ENCODE measurements at places on chromosomes 5 and 9.

DNA sequence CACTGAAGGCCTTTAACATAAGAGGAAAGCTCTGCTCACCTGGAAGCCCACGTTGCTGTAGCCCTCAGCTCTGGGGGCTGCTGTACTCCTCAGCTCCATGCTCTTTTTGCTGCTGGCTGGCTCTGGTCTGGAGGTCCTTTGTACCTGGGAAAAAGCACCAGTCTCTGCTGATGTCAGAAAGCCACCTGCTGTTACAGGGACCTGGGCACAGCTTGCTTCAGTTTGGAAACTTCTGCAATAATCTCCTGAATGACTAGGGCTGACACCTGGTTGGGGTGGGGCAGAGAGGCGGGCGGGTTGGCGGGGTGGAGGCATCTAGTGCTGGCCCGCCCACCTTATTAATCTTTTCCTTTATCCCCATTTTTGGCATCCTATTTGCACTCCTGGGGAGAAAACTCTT, at the start of gene SLC28A3:
TSS of gene SLC28A3 (minus strand) at position 224 of the 400 bp plus-strand sequence. CDS start at position 99, 125 bp downstream.
- no peak for DNase-seq

DNA sequence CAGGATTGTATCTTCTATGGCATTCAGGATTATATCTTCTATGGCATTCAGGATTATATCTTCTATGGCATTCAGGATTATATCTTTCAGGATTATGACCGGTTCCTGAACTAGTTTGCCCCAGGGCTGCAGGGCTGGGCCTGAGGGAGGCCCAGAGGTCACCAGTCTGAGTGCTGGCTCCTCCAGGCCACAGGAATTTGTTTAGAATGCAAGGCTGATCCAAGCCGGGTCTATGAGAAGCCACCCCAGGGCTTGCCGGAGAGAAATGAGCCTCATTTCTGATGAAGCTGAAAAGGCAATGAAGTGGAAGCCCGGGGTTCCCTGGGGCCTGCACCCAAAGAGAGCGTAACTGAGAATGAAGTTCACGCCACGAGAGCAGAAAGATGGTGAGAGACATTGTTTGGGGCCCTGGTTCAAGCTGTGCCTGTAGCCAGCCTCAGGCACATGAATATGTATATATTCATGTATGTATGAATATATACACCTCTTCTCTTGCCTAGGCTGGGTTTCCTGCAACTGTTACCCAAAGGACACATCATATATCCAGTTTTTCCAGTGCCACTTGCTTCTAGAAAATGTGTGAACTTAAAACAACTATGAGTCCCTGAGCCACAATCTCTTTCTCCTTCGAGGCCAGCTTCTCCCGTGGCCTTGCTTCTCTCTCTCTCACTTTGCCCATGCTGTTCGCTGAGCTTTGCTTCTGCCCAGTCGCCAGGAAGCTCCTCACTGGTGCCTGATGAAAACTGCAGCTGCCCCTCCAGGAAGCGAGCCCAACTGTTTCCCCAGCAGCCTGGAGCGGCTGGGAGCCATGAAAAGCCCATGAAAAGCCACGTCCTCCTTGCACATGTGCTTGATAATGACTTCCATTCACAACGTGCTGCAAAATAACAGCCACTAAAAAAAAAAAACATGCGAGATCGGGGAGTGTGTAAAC, 62.3 kb downstream of the GTF3C4 start:
- no peak for DNase-seq

GRCh38 chr5:127029581-127030258, 638 bp downstream of the MARCHF3 start:
- peak; percentile 79 for DNase-seq

DNA sequence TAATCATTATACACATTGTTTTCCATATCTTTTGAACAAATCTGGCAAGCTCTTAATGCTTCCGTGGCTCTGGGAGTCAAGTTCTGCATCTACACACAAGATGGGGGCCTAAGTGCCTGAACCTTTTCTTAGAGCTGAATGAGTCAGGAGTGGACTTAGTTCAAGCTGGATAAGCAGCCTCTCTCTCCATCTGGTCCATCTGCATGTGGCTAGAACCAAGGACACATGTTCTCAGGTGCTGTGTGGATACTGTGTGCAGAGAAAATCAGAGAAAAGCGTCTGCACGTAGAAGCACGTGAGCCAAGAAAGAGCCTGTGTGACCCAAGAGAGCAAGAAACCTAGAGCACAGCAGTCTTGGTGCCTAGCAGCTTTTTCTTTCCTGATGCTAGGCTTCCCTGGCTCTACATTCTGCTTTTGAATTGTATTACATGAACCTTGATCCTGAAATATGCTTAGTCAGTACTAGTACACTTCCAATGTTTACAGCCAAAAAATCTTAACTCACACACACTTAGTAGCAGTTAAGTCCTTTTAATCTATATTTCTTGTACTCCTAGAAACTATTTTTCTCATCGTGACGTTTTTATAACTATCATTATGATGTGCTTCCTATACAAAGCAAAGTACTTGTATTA, 1798.9 kb downstream of the MAT2B start:
- DNase-seq, result no peak

DNA sequence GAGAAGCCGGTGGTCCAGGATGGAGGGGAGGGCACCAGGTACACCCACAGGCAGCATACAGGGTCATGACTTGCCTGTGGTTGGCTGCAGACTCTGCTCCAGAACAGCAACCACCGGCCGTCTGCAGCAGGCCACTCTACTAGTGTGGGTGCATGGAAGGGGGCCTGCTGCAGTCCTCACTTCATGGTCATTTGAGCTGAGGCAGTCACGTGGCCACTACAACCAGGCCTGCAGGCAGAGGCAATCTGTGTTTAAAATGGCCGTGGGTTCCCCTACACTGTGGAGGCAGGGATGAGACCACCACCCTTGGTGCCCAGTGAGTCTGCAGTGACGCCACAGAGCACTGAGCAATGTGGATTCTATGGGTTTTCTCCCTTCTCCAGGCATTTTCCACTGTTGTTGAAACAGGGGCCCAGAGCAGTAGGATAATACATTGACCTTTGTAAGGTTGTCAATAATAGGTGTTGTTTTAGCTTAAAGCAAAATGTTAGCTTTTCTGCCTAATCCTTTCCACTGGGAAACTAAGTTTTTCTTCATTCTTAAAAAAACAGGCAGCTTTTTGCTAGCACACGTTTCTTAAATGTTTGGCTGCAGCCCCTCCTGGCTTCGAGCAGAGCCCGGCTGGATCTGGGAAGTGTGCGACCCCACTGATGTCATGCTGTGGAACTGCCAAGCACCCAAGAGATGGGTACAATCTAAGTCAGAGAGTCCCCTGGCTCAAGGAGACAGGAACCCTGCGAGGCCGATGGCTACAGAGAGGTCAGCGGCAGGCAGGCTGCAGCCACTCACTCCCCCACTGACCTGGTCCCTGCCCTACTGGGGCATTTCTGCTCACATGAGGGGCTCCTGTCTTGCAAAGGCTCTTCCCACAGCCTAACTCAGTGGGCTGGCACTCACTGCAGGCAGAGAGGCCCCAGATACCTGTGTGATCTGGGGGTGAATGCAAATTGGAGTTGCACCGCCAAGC, 21.2 kb downstream of the GADD45G start:
- DNase-seq, result no peak

DNA sequence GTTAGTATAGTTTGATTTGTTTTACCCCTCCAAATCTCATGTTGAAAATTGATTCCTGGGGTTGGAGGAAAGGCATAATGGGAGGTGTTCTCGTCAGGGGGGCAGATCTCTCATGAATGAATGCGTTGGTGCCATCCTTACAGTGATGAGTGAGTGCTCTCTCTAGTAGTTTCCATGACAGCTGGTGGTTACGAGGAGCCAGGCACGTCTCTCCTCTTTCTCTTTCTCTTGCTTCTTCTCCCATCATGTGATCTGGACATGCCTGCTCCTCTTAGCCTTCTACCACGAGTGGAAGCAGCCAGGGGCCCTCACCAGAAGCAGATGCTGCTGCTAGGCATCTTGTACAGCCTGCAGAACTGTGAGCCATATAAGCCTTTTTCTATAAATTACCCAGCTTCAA, 454.1 kb downstream of the EFNA5 start:
- DNase-seq, result no peak

DNA sequence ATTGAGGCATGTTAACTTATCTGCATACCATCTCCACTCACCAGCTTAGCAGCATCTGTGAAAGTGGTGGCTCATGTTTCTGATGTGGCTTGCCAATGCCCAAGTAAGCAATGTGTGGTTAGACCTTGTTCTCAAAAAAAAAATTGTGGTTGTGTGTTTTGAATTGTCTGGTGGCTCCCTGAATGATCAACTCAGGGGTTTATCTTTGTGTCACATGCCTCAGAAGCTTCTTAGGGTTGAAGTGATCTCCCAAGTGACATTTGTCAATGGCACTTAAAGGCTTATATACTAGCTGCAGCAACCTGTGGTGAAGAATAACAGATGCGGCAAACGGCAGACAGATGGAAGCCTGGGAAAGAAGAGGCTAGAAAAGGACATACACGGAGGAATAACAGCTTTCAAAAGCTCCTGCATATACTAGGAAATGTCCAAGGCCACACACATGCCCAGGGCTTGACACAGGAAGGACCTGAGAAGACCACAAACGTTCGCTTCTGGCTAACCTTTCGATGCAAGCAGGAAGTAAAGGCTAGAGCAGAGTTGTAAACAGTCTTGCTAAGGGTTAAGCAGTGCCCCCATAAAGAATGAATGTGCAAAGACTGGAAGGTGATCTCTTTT, 42.2 kb upstream of the FSD1L start:
- no peak for DNase-seq

GRCh38 chr5:32471784-32472183, 27.2 kb upstream of the ZFR start:
- no peak for DNase-seq

DNA sequence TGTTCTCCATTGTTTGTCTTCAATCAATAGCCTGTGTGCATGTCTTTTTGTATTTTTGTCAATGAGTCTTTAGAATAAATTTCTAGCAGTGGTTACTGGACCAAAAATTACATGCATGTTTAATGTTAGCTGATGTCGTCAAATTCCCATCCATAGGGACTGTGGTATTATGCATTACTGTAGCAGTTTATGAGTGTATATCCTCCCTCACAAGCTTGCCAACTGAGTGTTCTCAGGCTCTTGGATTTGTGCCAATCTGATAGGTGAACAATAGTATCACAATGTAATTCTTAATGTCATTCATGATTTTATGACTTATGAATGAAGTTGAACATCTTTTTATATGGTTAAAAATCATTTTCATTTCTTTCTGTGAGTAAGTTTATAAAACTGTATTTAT, 13.0 kb downstream of the SNX24 start:
- no peak for DNase-seq

GRCh38 chr9:4826417-4827166, 33.8 kb downstream of the RCL1 start:
- no peak for DNase-seq

DNA sequence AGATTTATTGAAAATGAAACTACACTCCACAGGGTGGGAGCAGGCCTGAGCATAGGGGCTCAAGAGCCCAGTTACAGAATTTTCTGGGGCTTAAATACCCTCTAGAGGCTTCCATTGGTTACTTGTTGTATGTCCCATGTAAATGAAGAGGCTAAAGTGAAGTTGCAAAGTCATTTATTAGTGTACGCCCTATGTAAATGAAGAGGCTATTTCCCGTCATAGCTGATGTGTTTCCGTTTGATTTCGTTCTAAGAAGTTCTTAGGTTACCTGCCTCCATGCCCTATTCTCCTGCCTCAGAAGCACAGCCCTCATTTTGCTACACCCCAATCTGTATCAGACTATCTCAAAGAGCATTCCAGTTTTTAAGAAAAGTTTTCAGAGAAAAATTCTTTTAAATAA, 107.0 kb upstream of the SLC12A2 start:
- DNase-seq, result no peak

DNA sequence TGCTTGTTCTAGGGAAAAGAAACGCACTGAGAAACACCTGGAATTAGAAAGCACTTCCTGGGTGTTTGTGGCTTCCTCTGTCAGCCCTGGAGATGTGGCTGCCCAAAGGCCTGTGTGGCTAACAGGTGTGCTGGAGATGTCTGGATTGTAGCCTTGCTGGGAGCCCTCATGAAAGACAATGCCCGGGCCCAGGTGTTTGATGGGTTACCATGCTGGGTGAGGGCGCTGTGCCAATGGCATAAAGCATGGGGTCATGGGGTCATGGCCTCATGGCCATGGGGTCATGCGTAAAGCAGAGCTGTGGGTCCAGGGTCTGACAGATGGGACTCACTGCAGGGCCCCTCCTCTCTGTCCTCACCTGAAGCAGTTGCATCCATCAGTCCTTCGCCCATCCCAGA, 21.6 kb downstream of the ANKRD33B start:
- DNase-seq, result no peak

- DNase-seq, result no peak
Observed at GRCh38 chr5:160649304-160649703, 202.7 kb downstream of the ATP10B start.

DNA sequence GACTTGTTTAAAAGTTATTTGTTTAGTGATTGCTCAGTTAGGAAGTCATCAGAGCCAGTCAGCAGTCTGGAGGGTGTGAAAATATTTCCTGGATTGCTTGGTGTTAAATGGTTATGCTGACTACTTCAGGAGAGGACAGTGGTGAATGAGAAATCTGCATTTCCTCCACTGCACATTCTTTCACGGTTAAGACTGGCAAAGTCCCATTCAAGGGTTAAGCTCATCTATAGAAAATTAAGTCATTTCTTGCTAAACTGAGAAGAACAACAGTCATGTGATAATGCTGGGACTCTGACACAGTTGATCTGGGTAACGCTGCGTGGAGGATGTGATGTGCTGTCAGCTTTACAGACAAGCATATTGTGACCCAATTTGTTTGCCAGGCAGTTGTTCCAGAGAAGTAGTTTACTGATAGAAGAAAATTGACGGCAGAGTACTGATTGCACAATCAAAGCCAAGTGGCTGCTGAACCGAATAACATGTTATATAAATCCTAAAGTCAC, 80.4 kb downstream of the GRAMD2B start:
- no peak for DNase-seq

- peak; percentile 72 for DNase-seq
Observed at GRCh38 chr9:114501796-114502682, 3.2 kb downstream of the WHRN start.

DNA sequence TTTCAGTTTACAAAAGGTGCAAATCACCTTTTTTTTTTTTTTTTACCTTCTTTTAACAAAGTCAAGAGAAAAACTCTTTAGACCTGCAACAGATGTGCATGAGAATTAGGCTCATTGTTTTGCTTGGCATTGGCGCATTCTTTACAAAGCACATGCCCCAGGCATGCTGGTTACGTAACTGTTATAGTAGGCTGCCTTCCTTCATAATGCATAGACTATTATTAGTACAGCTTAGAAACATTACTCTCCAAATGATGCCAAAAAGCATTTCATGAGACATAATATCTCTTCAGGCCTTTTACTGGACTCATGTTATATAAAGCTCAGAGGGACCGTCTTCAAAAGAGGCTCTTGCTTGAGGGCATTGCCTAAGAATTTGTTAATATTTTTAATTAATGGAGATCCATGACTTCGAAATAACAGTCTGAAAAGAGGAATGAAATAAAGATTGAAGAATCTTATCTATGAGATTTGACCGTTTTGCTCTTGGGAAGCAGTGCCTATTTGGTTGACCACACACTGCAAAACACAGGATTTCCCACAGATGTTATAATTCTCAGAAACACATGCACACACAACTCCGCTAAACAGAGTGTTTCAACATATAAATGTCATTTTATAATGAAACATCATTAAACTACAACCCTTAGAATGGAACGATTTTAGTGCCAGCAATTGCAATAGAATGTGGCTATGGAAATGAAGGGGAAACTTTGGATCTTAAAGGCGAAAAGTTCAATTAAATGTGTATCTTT, 478.7 kb downstream of the PRR16 start:
- DNase-seq, result peak; percentile 8

Data from ELF-1 (cell line).